Keratinocyte (primary cell): ENCODE measurements at places on chromosomes 5 and 9. TPM values are rescaled to one million over a fixed set of nuclear protein-coding genes. Genes with fewer than 3 reads are reported as not detected.

The TAL2 gene
- 0.10 to 0.30 TPM in 2 of 3 replicates, not detected in the other for polyA plus RNA-seq

The NUDT12 gene
- 7.5 to 17.6 TPM (median 12.3 TPM) in 3 replicates for polyA plus RNA-seq

- H3K27ac ChIP-seq = no peak overlapping the region
- H3K4me3 ChIP-seq = no peak overlapping the region
- H3K4me1 ChIP-seq = no peaks in the 10 kb centered on the region
- DNase-seq = no peak
- no peaks in the 10 kb centered on the region for H3K27me3 ChIP-seq
Observed at GRCh38 chr5:41772056-41772455, 98.2 kb downstream of the OXCT1 start.

DNA sequence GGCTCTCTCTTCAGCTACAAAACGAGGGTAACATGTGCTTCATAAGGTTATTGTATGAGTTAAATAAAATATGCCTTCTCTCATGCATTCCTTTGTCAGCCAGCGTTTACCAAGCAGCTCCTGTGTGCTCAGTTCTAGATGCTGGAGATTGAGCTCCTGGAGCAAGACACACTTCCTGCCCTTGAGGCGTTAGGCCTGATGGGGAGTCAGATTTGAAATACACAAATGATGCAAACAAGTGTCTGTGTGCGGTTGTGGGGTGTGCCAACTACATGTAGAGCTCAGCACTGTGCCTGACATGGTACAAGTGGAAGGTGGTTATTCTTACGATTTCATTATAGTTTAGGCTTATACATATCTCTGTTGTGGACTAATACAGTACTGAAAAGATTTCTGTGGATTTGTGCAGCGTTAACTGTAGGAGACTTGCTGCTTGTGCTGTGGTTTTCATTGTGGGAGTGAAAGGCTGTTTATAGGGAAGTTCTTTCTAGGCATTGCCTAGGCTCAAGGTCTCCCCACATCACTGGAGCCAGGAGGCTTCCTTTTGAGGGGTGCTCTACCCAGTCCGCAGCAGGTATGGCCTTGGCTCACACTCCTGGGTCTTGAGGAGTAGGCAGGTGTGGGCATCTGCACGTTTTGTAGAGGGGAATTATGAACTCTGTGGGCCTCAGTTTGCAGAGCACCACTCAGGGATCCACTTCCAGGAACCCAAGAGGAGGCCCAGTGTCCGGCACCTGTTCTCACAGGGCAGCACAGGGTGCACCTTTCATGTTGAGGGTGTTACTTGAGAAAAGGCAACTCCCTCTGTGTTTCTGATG, 39.8 kb upstream of the ANGPTL2 start:
- no peaks in the 10 kb centered on the region for H3K36me3 ChIP-seq
- H3K4me1 ChIP-seq = peaks cover 35% of the 10 kb centered on the region
- no peak for DNase-seq
- no peak overlapping the region for H3K4me3 ChIP-seq

GRCh38 chr9:70159630-70160029, 99.1 kb upstream of the SMC5 start:
- no peak overlapping the region for H3K27ac ChIP-seq
- H3K36me3 ChIP-seq = no peaks in the 10 kb centered on the region
- no peaks in the 10 kb centered on the region for H3K4me1 ChIP-seq
- no peak for DNase-seq
- no peak overlapping the region for H3K4me3 ChIP-seq

- no peak overlapping the region for H3K4me3 ChIP-seq
- no peak for DNase-seq
- H3K4me1 ChIP-seq = peaks cover 20% of the 10 kb centered on the region
- H3K36me3 ChIP-seq = peaks cover 13% of the 10 kb centered on the region
- H3K27ac ChIP-seq = no peak overlapping the region
Observed at GRCh38 chr5:157562111-157562581, 13.4 kb downstream of the ADAM19 start.

DNA sequence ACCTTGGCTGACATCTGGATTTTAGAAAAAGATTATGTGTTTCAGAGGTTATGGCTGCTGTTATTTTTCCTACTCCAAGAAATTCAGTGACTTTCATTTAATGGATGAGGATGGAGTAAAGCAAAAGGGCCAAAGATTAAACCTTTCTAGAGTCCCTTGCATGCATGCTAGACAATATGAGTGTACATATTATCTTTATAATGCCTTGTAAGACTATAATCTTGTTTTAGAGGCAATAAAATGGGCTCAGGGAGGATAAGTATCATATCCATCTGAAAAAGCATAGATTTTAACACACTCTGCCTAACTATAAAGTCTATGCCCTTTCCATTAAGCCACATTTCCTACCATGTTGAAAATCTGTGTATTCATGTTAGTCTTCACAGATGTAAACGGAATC, 199.8 kb downstream of the EDIL3 start:
- H3K27me3 ChIP-seq = no peaks in the 10 kb centered on the region
- no peak for DNase-seq
- H3K4me3 ChIP-seq = no peak overlapping the region
- no peaks in the 10 kb centered on the region for H3K4me1 ChIP-seq
- H3K27ac ChIP-seq = no peak overlapping the region

GRCh38 chr5:141623611-141624010, 4.8 kb upstream of the DIAPH1 start:
- H3K4me3 ChIP-seq = no peak overlapping the region
- peaks cover 5% of the 10 kb centered on the region for H3K4me1 ChIP-seq
- H3K27me3 ChIP-seq = no peaks in the 10 kb centered on the region
- no peak for DNase-seq
- peaks cover 43% of the 10 kb centered on the region for H3K36me3 ChIP-seq

GRCh38 chr9:77127071-77127470, 50.3 kb upstream of the VPS13A start:
- no peaks in the 10 kb centered on the region for H3K36me3 ChIP-seq
- H3K4me1 ChIP-seq = no peaks in the 10 kb centered on the region
- peaks cover 6% of the 10 kb centered on the region for H3K27me3 ChIP-seq
- H3K4me3 ChIP-seq = no peak overlapping the region
- H3K27ac ChIP-seq = no peak overlapping the region

GRCh38 chr5:179599100-179599499, 24.4 kb downstream of the HNRNPH1 start:
- DNase-seq = no peak
- H3K27me3 ChIP-seq = no peaks in the 10 kb centered on the region
- peaks cover 16% of the 10 kb centered on the region for H3K36me3 ChIP-seq
- no peaks in the 10 kb centered on the region for H3K4me1 ChIP-seq
- no peak overlapping the region for H3K27ac ChIP-seq
- no peak overlapping the region for H3K4me3 ChIP-seq

DNA sequence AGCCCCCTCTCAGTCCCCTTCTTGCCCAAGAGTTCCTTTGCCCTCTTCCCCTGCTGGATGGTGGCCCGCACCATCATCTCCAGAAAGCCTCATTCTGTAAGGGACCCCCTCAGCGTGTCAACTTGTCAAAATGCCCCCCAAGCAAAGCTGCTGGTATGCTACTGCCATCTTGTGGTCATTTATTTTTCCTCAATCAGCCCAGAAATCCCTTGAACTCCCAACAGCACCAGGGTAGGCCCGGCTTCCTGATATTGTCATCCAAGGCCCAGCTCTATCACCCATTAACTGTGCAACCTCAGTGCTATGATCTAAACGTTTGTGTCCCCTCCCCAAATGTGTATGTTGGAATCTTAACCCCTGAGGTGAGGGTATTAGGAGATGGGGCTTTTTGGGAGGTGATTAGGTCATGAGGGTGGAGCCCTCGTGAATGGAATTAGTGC, 53.2 kb upstream of the FBXW11 start:
- H3K4me1 ChIP-seq = no peaks in the 10 kb centered on the region
- no peak overlapping the region for H3K4me3 ChIP-seq
- DNase-seq = no peak

GRCh38 chr5:179738742-179739141, 6.1 kb downstream of the MAML1 start:
- no peak overlapping the region for H3K4me3 ChIP-seq
- peaks cover 13% of the 10 kb centered on the region for H3K36me3 ChIP-seq
- H3K27me3 ChIP-seq = no peaks in the 10 kb centered on the region
- no peak for DNase-seq

GRCh38 chr5:160978944-160979343, 126.9 kb upstream of the ATP10B start:
- H3K4me3 ChIP-seq = no peak overlapping the region
- no peak for DNase-seq
- H3K36me3 ChIP-seq = no peaks in the 10 kb centered on the region
- H3K27me3 ChIP-seq = no peaks in the 10 kb centered on the region
- no peak overlapping the region for H3K27ac ChIP-seq
